ENCODE measurements at places on chromosomes 5 and 9.
A peak's percentile ranks its signal among the peaks of the same experiment; 100 is the strongest.

DNA sequence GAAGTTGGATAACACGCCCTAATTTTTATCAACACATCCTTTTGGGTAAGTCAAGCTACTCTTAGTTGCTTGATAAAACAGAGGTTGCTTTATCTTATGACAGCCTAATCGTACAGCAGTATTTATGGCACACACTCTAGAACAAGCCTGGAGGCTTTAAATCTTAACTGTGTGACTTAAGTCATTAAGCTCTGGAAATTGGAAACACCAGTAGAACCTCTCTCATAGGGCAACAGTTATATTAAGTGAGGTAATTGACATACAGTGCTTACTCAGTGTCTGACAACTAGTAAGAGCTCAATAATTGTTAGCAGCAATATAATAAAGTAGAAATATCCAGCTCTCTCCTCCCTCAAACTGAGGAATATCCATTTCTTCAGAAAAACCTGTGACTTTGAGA is 808.9 kb upstream of the WWC1 start:
- no peak for DNase-seq

DNA sequence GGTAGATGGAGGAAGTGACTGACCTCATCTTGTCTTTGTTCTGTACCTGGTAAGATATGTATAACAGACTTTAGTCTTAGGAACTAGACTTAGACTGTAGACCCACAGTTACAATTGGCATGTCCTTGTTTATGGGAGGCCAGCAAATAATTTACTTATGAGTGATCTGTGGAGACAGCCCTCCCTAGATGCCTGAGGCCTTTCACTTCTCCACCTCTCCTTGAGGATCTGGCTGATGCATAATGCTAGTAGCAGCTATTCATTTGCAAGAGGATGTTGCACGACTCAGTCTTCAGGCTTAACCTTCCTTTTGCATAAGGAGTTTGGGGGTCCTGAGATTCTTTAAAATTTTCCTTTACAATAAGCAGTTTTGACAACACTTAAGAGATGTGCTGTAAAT is 100.7 kb downstream of the YTHDC2 start:
- DNase-seq = no peak

DNA sequence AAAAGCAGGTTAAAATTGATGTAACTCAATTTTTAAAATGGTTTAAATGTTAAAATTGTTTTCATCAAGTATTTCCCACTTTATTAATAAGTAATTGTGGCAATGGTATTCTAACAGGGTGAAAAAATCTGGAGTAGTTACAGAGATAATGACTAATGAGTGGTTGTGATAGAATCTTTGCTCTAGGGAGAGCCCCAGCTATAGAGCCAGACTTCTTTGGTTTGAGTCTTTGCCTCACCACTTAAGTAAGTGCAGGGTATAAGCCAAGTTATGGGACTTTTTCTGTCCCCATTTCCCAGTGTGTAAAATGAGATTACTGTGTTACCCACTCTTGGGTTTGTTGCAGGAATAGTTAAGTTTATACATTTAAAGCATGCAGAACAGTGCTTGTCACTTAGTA is 158.1 kb downstream of the FER start:
- DNase-seq = no peak

DNA sequence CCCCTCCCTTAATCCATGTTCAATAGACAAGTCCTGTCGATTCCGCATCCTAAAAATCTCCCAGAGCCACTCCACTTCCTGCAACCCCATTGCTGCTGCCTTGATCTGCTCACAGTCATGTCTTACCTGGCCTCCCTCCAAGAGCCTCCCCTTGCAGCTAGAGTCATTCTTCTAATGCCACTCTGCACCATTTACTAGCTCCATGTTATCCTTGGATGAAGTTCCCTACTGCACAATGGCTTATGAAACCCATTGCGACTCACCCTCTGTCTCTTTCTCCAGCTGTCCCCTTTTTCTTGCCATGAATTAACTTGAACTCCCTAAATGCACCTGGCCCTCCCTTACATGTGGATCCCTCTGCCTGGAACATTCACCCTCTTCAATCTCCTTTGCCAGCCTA is 39.5 kb downstream of the MEGF10 start:
- DNase-seq = no peak

DNA sequence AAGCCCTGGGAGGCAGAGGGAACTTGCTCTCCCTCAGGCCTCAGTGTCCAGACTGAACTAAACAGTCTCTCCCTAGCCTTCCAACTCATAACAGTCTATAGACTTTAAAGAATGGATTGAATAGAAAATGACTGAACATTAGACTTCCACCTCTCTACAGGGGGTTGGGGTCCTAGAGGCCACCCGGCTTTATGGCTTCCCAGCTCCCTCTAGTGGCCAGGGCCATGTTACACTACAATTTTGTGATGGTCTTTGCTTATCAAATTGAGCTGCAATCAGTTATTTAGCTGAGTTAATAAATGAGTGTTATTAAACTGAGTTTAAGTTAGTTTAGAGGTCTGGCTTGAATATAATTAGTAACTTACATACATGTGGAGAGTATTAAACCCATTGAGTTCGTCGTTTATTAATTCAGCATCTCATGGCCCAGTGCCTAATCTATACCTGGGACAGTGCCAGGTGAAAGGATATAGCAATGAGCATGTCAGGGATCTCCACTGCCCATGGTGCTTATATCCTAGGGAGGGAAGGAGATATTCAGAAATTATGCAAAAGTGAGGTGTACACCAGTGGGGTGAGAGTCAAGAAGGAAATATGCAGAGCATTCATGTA is 105.2 kb downstream of the SH3TC2 start:
- DNase-seq = peak; percentile 49

GRCh38 chr5:43320846-43321245 is 7.6 kb upstream of the HMGCS1 start:
- no peak for DNase-seq

Measured in HTR-8/SVneo (cell line).